ENCODE measurements at places on chromosomes 7 and 10. TPM values are rescaled to one million over a fixed set of nuclear protein-coding genes. Genes with fewer than 3 reads are reported as not detected.

DNA sequence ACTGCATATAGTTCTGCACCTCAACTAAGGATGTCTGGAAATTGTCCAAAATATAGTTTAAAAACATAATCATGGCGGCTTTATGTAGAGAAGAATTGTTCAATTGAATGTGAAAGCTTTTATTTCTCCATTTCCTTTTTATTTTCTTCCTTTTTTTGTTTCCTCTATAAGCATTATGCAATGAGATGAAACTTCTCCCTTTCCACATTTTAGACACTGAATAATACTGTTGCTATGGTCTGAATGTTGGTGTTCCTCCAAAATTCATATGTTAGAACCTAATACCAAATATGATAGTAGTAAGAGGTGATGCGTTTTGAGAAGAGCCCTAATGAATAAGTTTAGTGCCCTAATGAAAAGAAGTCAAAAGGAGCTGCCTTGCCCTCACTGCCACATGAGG, 175.0 kb downstream of the RNLS start:
- no peak for DNase-seq

Gene FGFR2
- total RNA-seq = 53.6 TPM

Gene VKORC1L1
- total RNA-seq = 25.3 TPM

Gene GNAI1
- total RNA-seq = 14.7 TPM
